Trophoblast cell (in vitro differentiated cells and primary cell): ENCODE measurements at places on chromosomes 2 and 18.
A peak's percentile ranks its signal among the peaks of the same experiment; 100 is the strongest.

DNA sequence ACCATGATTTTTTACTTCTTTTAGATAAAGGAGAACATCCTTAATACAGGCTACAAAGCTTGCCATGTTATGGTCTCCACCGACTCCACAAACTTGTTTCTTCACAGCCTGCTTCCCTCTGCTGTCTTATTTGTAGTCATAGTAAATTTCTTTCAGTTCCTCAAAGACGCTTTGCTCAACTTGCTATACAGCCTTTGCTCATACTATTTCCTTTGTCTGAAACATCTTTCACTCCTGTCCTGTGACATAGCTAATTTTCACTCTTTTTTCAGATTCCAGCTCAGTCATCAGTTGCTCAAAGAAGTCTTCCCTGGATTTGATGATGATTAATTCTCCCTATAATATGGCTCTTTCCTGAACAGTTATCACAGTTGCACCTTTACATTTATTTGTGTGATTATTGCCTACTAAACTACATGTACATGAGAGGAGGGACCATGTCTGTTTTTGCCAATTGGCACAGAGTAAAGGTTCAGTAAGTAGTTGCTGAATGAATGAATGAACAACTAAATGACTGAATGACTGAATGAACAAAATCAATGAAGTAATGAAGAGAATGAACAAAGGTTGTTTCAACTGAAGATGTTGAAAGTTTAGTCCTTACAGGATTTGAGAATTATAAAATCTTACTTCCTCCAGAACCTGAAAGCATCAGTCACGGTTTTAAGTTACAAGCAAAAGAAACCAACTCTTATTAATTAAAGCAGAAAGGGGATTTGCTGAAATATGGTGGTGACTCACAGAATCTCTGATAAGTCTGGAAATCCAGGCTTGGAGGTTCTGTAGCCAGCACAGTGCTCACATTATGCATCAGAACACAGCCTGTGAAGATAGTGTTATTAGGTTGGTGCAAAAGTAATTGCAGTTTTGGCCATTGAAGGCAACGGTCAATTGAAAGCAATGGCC lies 186.4 kb upstream of the FAM98A start:
- H3K36me3 ChIP-seq: no peaks in the 10 kb centered on the region
- DNase-seq: no peak
- H3K4me1 ChIP-seq: no peaks in the 10 kb centered on the region
- no peaks in the 10 kb centered on the region for H3K27me3 ChIP-seq
- H3K4me3 ChIP-seq: no peak overlapping the region

- H3K27ac ChIP-seq: no peak overlapping the region
- H3K4me3 ChIP-seq: no peak overlapping the region
- no peaks in the 10 kb centered on the region for H3K4me1 ChIP-seq
- DNase-seq: no peak
- H3K27me3 ChIP-seq: no peaks in the 10 kb centered on the region
Measured at GRCh38 chr2:127841466-127842178, 16.3 kb downstream of the POLR2D start.

- no peak overlapping the region for H3K4me3 ChIP-seq
- H3K4me1 ChIP-seq: peaks cover 8% of the 10 kb centered on the region
- no peaks in the 10 kb centered on the region for H3K36me3 ChIP-seq
Measured at GRCh38 chr2:232228971-232229894, 149.3 kb upstream of the ALPP start.

DNA sequence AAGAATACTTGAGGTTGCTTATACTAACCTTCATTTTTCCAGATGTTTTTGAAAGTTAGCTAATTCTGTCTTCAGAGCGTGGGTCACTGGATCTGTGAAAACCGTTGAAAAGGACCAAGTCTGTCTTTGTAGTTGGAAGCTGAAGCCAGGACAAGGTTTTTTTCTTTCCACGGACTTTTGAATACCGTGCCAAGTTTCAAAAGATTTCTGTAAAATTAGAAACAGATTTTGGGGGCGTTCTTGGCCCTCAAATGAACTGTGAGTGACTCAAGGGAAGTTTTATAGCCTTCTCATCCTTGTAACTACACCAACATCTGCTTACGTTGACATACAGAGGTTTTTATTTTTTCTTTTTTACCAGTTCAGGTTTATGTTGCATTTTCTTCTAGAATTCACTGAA lies at the start of gene FAP:
TSS of gene FAP (minus strand) at position 152 of the 400 bp plus-strand sequence. CDS start at position 34, 118 bp downstream.
- no peaks in the 10 kb centered on the region for H3K36me3 ChIP-seq
- peaks cover 10% of the 10 kb centered on the region for H3K4me1 ChIP-seq
- H3K4me3 ChIP-seq: no peak within 1 kb of the TSS
- peak within 1 kb of the TSS; percentile 100 for H3K27ac ChIP-seq
- no peaks in the 10 kb centered on the region for H3K27me3 ChIP-seq

GRCh38 chr2:235263205-235264120 lies 230.4 kb upstream of the AGAP1 start:
- H3K4me3 ChIP-seq: no peak overlapping the region
- DNase-seq: peak; percentile 59

DNA sequence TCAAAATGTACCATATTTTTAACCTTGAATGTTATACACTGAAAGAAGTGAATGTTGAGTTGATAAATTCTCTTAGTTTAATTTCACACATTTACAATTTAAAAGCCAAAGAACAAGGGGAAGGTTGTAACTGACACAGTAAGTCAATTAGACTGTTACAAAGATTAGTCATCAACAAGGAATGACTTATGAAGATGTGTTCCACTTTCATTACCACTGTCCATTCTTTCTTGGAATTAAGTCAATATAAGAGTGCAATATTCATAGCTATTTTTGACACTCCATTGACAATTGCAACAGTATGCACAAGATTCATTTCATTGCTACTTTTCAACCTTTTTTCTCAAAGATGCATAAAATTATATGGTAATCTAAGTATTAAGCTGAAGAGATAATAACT lies 291.3 kb downstream of the RIT2 start:
- H3K4me1 ChIP-seq: no peaks in the 10 kb centered on the region
- no peaks in the 10 kb centered on the region for H3K36me3 ChIP-seq
- no peak for DNase-seq
- no peaks in the 10 kb centered on the region for H3K27me3 ChIP-seq
- no peak overlapping the region for H3K4me3 ChIP-seq

DNA sequence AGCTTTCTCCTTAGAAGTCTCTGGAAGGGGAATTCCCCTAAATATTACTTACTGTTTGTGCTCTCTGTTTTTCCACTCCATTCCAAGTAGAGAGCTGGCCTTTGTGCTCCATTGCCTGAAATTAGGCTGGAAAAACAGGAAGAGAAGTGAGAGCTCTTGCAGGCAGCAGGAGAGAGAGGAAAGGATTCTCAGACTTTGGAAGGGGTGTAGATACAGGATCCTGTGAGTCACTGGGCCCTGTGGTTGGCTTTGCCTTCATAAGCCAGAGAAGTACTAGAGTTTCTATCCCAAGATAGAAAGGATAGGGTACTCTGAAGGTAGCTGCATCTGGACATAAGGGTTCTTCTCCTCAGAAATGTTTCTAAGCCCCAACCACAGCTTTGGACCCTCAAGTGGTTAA lies 188.9 kb downstream of the CMPK2 start:
- H3K36me3 ChIP-seq: no peaks in the 10 kb centered on the region
- H3K4me3 ChIP-seq: no peak overlapping the region
- DNase-seq: no peak
- no peaks in the 10 kb centered on the region for H3K4me1 ChIP-seq

GRCh38 chr2:207289295-207290018 lies 123.7 kb upstream of the KLF7 start:
- H3K4me1 ChIP-seq: no peaks in the 10 kb centered on the region
- peaks cover 4% of the 10 kb centered on the region for H3K27me3 ChIP-seq
- DNase-seq: no peak
- no peak overlapping the region for H3K27ac ChIP-seq
- no peaks in the 10 kb centered on the region for H3K36me3 ChIP-seq

GRCh38 chr2:72367530-72368225 lies 220.0 kb upstream of the CYP26B1 start:
- no peaks in the 10 kb centered on the region for H3K4me1 ChIP-seq
- no peaks in the 10 kb centered on the region for H3K27me3 ChIP-seq
- DNase-seq: peak; percentile 94
- no peaks in the 10 kb centered on the region for H3K36me3 ChIP-seq
- no peak overlapping the region for H3K27ac ChIP-seq

DNA sequence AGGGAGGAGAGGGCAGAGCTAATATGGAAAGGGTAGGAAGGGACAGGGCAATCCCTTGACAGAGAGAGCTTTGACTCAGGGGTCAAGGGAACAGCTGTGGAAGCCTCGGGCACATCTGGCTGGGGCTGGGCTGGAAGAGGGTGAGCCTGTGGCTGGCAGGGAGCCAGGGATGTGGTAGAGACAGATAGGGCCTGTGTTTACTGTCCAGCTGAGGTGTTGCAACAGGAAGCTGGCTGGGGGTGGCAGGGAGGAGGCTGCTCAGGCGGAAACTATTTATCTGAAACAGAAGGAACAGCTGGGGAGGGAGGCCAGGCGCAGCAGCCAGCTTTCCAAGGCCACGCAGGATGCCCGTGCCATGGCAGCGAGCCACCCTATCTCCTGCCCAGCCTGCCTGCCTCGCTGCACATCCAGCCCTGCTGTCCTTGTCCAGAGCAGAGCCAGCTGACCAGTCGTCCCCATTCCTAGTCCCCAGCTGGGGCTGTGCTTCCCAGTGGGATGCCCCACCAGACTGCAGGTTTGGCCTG lies 264.7 kb downstream of the CYP26B1 start:
- no peak overlapping the region for H3K27ac ChIP-seq
- peak overlapping the region; percentile 2 for H3K4me3 ChIP-seq
- DNase-seq: peak; percentile 40
- H3K27me3 ChIP-seq: no peaks in the 10 kb centered on the region

DNA sequence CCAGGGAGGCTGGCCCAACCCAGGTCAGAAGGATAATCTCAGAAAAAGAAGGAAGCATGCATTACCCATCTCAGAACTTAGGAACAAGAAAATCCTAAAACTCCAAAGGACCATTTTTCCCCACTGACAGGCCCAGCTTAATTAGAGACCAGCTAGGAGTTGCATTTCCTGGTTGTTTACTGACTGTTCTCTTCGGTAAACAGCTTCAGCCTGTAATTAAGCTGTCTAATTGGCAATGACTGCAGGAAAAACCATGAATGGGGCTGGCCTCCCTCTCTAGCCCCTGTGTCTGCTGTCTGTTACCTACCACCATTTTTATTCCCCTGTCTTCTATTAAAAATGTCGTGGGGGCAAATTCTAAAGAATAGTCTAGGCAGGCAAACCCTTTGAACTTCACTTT lies 146.5 kb downstream of the AGAP1 start:
- H3K27me3 ChIP-seq: no peaks in the 10 kb centered on the region
- no peak for DNase-seq
- H3K27ac ChIP-seq: no peak overlapping the region
- peaks cover 9% of the 10 kb centered on the region for H3K4me1 ChIP-seq
- H3K4me3 ChIP-seq: no peak overlapping the region

- DNase-seq: no peak
- H3K4me3 ChIP-seq: no peak overlapping the region
- no peaks in the 10 kb centered on the region for H3K27me3 ChIP-seq
- H3K36me3 ChIP-seq: no peaks in the 10 kb centered on the region
Measured at GRCh38 chr2:186129767-186130581, 356.1 kb upstream of the ZC3H15 start.

DNA sequence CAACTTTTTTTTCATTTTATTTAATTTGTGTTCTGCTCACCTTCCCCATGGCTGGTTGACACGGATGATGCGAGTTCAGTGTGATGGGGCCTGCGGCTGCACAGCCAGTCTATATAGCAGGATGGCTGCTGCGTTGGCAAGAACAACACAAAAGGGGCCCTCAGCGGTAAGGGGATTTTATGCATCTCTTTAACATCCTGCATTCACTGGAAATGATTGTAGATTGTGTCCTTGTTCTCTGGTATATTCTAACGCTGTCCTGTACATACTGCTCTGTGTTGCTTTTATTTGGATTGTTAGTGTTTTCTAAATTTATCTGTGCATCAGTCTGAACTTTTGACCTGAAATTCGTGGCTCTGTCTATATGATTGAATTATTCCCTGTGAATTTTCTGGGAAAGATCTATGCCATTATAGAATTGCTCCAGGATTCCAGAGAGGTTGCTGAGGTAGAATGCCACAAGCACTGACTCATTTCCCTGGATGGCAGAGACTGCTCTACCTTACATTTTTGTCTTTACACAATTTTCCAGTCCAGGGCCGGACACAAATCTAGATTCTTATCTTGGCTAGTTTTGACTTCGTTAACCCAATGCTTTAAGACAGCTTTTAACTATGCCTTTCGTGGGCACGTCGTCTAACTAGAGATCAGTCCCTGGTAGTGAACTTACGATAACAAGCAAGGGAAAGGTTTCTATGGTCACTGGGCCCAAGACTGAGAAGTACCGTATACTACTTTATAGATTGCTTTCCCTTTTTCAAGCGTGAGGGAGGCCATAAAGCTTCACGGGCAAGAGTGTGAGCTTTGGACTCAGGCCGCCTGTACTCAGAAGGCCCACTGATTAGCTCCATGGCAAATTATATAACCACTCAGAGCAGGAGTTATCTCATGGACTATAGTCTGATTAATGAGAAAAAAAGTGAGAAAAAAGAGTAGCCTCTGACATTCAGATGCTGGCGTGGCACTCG lies at the start of gene CRYGC:
TSS of gene CRYGC (minus strand) at position 85 of the 968 bp plus-strand sequence. CDS start at position 49, 36 bp downstream.
- peaks cover 14% of the 10 kb centered on the region for H3K4me1 ChIP-seq
- H3K36me3 ChIP-seq: no peaks in the 10 kb centered on the region
- H3K4me3 ChIP-seq: no peak within 1 kb of the TSS
- DNase-seq: peak; percentile 89

DNA sequence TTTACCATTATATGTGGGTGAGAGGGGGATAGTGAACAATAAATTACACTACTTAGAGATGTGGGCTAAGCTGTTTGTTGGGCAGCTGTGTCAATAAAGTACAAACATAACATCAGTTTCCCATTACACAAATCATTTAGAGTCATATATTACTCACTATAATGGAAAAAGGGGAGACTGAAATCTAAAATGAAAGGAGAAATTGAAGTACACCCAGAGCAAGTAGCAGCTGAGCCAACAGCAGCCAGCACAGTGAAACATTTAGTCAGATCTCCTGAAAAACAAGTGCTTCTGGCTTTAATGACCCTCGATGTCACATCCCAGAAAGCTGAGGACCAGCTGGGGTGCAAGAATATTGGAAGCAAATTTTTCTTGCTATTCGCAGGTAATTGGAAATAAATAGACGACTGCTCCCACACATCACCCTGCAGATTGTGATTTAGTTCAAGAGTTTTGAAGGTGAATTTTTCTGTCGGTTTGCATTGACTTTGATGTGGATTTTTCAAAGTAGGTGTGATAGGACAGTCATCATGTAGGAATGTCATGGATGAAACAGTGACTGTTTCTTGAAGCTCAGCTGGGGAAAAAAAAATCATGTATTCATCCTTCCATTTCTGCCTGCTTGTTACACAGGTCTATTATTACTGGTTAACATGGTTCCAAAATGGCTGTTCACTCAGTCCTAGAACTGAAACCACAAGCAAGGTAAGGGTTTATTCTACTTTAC lies 1607.3 kb upstream of the CELF4 start:
- no peaks in the 10 kb centered on the region for H3K36me3 ChIP-seq
- H3K27ac ChIP-seq: no peak overlapping the region
- no peaks in the 10 kb centered on the region for H3K27me3 ChIP-seq
- H3K4me3 ChIP-seq: no peak overlapping the region

- no peak for DNase-seq
- H3K27me3 ChIP-seq: no peaks in the 10 kb centered on the region
- H3K4me3 ChIP-seq: no peak overlapping the region
- H3K4me1 ChIP-seq: no peaks in the 10 kb centered on the region
- H3K27ac ChIP-seq: no peak overlapping the region
Measured at GRCh38 chr18:49762191-49763077, 50.9 kb downstream of the ACAA2 start.

GRCh38 chr2:109601783-109602182 lies 12.0 kb downstream of the SEPTIN10 start:
- H3K4me1 ChIP-seq: peaks cover 15% of the 10 kb centered on the region
- DNase-seq: no peak
- no peaks in the 10 kb centered on the region for H3K27me3 ChIP-seq
- no peak overlapping the region for H3K27ac ChIP-seq
- H3K36me3 ChIP-seq: peaks cover 5% of the 10 kb centered on the region
